CD4-positive, alpha-beta T cell treated with Interleukin-17A for 1 hour (primary cell): ENCODE measurements at places on chromosomes 3 and 15.

DNA sequence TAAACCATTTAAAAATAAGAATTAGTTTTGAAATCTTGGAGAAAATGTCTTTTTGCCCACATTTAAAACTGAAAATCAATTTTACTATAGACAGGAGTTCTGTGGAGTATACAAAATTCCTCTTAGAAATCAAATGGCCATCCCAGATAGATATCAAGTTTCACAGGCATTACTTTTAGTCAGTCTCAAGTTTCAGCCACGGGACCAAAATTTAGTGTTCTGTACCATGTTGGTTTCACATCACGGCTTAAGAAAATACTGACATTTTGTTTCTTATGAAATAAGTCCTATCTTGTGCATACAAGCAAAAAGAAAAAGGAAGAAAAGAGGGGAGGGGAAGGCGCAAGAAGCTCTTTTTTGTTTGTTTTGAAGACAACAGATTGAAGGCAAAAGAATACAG is 45.7 kb downstream of the EIF2AK4 start:
- no peak for DNase-seq

DNA sequence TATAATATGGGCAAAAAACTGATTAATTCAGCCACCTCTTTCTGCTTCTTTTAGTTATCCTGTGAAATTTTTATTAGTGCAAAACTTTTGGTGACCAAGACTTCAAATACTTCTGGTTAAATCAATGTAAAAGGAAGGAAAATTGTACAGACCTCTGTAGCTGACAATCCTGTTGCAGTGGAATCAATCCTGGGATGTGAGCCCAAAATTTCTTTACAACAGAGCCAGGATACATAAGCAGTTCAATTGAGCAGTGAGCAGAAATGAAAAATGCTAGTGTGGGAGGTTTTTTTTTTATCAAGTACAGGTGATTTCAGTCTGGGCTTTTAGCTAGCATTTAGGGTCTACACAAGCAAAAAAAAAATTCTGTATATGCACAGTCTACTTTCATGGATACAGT is 398.0 kb downstream of the OTOL1 start:
- no peak for DNase-seq

DNA sequence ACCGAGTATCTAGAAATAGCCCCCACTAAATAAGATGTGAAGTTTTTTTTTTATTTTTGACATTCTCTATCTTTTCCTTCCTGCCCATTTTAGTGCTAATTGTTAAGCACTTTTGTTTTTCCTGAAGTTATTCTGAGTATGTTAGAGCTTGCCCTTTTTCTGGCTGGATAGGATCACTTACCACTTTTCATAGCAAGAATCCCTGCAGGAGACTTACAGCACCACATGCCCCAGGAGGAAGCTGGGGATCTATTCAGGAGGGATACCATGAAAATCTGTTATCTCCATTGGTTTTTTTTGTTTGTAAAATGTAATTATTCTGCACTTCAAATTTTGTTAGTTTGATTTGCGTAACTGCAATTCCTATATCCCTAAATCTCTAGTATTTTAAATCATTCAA is 968.4 kb downstream of the ZPLD1 start:
- DNase-seq: no peak

DNA sequence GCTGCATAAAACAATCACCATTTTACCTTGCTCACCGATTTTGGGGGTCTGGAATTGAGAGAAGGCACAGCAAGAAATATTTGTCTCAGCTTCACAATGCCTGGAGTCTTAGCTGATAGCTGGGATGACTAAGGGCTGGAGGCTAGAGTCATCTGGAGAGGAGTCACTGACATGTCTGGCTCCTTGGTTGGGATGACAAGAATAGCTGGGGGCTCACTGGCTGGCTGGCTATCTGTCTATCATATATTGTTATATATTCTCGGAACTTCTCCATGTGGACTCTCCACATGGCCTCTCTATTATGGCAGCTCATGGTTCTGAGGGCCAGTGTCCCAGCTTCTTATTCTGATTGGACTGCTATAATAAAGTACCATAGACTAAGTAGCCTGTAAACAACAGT is 20.0 kb upstream of the TRIM71 start:
- DNase-seq: no peak

- no peak for DNase-seq
Measured at GRCh38 chr15:35963326-35963725, 417.4 kb upstream of the DPH6 start.

- peak; percentile 9 for DNase-seq
Measured at GRCh38 chr3:128307029-128307633, 153.8 kb downstream of the EEFSEC start.

GRCh38 chr15:50277370-50277769 is 11.8 kb upstream of the HDC start:
- no peak for DNase-seq

DNA sequence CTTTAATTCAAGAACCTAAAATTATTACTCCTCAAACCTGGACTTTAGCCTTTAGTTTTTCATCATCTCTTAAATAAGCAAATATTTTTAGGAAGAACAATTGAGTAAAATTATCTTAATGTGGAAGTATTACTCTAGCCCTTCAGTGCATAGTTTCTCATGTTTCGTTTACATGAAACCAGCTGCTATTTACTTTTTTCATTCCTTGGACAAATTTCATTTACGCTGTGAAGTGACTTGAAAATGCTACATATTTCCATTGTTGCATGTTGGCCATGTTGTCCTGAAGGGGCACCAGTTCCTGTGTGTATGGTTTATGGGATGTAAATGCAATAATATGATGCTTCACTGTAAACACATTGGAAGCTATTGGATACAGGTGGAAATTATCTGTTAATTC is 49.9 kb downstream of the SLC25A26 start:
- no peak for DNase-seq

- no peak for DNase-seq
Measured at GRCh38 chr15:92306663-92307062, 87.0 kb upstream of the ST8SIA2 start.

DNA sequence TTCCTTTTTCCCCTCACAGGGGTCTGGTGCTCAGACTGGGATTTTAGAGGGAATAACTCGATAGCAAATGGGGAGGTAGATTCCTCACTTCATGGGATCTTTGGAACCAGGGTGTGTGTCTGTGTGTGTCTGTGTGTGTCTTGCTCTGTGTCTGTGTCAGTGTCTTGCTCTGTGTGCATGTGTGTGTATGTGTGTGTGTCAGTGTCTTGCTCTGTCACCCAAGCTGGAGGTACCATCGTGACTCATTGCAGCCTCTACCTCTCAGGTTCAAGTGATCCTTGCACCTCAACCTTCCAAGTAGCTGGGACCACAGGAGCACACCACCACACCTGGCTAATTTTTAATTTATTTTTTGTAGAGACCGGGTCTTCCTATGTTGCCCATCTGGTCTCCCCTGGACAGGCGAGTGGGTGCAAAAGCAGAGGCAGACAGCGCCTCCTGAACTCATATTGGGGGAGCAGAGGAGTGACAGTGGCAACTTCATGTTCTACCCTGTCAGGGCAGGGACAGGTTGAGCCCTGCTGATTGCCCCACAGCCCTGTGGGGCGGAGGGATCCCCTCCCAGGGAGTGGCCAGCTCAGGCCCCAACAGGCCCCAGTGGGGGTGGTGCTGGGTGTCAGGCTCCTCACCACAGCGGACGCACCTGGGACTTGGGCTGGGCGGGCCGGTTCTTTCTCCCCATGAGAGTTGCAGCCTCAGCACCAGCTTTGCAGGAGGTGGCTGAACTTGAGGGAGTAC is 10.4 kb upstream of the SEMA4B start:
- no peak for DNase-seq

- no peak for DNase-seq
Measured at GRCh38 chr3:66037330-66037985, 1.3 kb downstream of the MAGI1 start.

GRCh38 chr3:73451301-73451944 is 173.3 kb downstream of the PDZRN3 start:
- DNase-seq: no peak

DNA sequence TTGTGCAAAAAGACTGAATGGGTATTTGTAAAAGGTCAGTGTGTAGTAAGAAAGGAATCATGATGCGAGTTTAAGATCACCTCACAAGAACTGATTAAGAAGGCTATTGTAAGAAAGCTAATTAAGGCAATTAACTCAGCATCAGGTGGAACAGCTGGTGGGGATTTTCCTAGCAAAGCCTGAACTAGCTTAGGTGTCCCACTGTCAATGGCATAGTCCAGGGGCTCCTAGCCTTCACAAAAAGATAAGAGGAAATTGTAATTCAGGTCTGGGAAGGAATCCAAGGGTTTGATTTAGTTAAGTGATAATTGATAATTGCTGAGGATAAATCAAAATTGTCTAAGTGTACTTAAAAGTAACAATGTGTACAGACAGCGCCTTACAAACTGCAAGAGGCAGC is 901.6 kb downstream of the TUSC7 start:
- DNase-seq: no peak

DNA sequence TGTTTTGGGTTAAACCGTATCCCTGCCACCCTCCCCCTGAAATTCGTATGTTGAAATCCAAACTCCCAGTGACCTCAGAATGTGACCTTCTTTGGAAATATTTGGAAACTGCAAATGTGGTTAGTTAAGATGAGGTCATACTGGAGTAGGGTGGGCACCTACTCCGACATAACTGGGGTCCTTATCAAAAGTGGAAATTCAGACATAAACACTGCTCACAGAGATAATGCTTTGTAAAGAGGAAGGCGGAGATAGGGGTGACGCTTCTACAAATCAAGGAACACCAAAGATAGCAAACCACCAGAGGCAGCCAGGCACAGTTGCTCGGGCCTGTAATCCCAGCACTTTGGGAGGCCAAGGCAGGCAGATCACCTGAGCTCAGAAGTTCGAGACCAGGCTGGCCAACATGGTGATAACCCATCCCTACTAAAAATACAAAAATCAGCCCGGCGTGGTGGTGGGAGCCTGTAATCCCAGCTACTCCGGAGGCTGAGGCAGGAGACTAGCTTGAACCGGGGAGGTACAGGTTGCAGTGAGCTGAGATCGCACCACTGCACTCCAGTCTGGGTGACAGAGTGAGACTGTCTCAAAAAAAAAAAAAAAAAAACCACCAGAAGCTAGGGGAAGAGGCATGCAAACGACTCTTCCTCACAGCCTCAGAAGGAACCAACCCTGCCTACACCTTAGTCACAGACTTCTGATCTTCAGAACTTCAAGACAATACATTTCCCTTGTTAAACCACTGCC is 51.1 kb upstream of the CHD2 start:
- peak; percentile 73 for DNase-seq

- no peak for DNase-seq
Measured at GRCh38 chr3:187295316-187296034, 3.9 kb upstream of the MASP1 start.

DNA sequence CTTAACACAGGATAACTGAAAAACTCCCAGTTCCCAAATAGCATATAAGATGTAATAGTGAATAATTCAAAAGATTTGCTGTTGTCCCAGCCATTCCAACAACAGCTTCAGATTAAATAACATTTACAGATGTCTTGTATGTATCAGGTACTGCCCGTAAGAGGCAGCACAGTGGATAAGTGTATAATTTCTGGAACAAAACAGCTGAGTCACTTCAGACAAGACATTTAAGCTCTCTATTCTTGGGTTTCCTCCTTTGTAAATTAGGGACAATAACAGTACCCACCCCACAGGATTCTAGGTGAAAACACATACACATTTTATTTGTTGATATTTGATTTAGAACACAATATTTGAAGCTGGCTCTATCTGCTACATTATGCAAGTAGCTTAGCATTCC is 2.6 kb upstream of the WWTR1 start:
- DNase-seq: no peak

- no peak for DNase-seq
Measured at GRCh38 chr15:70795311-70795665, 31.9 kb upstream of the UACA start.

DNA sequence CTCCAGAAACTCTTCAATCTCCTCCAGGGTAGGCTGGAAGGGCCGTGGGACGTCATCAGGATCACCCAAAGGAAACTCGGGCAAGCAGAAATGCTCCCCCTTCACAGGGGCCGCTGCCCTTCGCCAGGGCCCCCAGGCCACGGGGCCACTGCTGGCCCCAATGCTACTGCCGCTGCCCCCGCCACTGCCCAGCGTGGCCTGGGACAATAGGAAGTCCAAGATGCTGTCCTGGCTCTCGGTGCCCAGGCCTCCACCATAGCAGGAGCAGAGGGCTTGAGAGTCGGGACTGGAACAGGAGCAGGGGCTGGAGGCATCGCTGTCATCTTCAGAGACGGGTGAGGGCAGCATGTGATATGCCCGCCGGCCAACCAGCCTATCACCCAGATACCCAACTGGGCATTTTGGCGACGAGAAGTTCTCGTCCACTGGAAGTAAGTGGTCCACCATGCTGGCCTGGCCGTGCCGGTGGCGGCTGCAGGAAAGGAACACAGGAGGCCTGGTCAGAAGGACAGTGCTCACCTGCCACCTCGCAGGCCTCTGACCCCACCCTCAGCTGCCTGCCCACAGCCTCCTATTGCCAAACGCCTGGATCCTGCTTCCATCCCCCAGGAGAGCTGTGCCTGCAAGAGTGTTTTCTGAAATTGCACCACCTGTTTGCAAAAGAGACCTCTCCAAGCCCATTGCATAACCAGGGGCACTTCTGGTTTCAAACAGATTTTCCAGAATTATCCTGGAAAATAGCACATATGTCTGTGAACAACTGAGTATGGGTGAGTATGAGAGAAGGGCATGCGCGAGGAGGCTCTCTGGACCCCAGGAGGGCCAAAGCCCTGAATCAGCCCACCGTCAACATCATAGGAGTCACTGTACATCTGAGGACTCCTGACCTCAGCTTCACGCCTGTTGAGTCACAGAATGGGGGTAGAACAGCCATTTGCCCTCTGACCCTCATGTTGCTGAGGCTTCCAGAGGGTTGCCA is 4.4 kb downstream of the KLF15 start:
- no peak for DNase-seq

- DNase-seq: no peak
Measured at GRCh38 chr3:127954640-127955039, 39.6 kb downstream of the KBTBD12 start.

- no peak for DNase-seq
Measured at GRCh38 chr3:66747261-66747660, 246.4 kb upstream of the LRIG1 start.

- no peak for DNase-seq
Measured at GRCh38 chr3:56192001-56192400, 276.3 kb downstream of the ERC2 start.

DNA sequence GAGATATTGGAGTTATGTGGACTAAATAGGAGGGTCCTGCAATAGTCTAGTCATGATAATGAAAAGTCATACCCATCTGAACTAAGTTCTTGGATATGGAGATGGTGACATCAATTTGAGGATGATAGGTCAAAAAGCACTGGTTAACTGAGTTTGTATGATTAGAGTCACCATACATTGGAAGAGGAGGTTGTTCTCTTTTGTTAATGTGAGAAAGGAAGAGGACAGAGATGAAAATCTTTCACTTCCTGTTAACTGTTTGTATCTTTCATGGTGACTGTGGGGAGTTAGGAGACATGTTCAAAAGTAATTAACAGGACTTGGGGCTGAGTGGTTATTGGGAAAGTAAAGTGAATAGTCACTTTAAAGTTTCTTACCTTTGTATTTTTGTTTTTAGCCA is 11.1 kb downstream of the TMEM62 start:
- peak; percentile 8 for DNase-seq

GRCh38 chr15:23912191-23912590 is 225.1 kb upstream of the NDN start:
- DNase-seq: no peak

- no peak for DNase-seq
Measured at GRCh38 chr3:137066092-137066491, 108.3 kb downstream of the IL20RB start.

- no peak for DNase-seq
Measured at GRCh38 chr3:55159016-55159415, 231.2 kb upstream of the LRTM1 start.

- no peak for DNase-seq
Measured at GRCh38 chr3:99974989-99975388, 139.3 kb downstream of the FILIP1L start.

- no peak for DNase-seq
Measured at GRCh38 chr15:77417602-77418001, 2.3 kb downstream of the PEAK1 start.
